ENCODE measurements at places on chromosomes 2 and 18. TPM values are rescaled to one million over a fixed set of nuclear protein-coding genes. Genes with fewer than 3 reads are reported as not detected.

MC5R gene
- not detected for total RNA-seq

ELOA2 gene
- not detected for total RNA-seq

DNA sequence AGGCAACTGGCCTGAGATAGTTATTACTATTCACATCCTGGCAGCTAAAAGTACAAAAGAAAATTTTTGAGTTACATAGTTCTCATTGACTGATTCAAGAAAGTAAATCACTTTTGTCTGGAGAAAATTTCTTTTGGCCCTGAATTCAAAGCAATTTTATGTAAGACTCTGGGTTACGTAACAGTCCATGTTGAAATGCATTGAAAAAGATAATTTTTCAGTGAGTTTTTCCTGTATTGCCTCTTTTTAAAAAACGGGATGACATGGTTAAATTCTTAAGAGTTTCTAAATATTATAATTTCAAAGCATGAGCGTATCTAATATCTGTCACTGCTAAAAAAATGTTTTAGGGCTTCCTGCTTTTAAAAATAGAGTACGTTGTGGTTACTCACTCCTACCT is 72.7 kb downstream of the ANKRD12 start:
- H3K27me3 ChIP-seq: no peaks in the 10 kb centered on the region
- H3K36me3 ChIP-seq: peaks cover 20% of the 10 kb centered on the region
- H3K4me1 ChIP-seq: peaks cover 4% of the 10 kb centered on the region
- no peak for DNase-seq

DNA sequence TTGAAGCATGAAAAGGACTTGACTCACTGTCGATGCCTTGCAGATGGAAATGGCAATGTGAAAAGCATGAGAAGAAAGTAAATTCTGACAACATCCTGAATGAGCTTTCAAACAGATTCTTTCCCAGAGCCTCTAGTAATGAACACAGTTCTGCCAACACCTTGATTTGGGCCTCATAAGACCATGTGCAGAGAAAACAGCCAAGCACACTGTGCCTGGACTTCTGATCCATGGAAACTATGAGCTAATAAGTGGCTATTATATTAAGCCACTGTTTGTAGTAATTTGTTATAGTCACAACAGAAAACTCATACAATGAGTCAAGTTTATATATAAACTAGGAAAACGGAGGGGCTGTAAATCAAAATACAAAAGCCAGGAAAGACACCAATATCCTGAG is 477.3 kb downstream of the MBD2 start:
- no peaks in the 10 kb centered on the region for H3K36me3 ChIP-seq
- H3K27ac ChIP-seq: no peak overlapping the region
- H3K4me3 ChIP-seq: no peak overlapping the region
- DNase-seq: no peak

GRCh38 chr18:79832169-79832568 is 34.4 kb downstream of the KCNG2 start:
- no peaks in the 10 kb centered on the region for H3K4me1 ChIP-seq
- H3K36me3 ChIP-seq: no peaks in the 10 kb centered on the region
- no peak overlapping the region for H3K4me3 ChIP-seq
- peak overlapping the region; percentile 54 for H3K27ac ChIP-seq
- no peak for DNase-seq
